Inflammatory macrophage treated with lipopolysaccharide for 1 hour (primary cell): ENCODE measurements at places on chromosomes 3 and 15.

DNA sequence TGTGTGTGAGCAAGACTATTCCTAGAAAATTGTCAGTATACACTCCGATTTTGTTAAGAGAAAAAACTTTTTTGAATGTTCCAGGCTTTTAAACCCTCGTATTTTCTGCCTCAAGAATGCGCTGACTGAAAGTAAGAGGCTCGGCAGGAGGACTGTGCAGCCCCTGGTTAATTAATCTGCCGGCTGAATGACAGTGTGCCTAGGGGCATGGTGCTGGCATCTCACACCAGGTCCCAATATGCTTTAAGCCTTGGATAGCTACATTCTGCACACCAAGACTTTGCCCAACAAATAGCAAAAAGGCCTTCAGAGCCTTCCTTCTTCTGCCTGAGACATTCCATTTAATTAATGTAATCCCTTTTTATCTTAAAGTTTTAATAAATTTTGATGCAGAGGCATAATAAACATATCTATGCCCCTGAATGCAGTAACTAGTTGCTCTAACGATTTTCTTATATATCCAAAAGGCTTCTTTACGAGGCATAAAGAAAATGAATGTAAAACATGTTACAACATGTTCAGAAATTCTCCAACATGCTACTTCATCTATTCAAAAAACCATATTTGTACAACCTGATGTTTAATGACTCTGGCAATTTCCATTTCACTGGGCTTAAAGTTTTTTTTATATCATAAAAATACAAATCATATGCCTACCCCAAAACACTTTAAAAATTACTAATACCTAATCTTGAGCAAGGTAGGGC lies 37.9 kb downstream of the DPH6 start:
- no peak for DNase-seq

DNA sequence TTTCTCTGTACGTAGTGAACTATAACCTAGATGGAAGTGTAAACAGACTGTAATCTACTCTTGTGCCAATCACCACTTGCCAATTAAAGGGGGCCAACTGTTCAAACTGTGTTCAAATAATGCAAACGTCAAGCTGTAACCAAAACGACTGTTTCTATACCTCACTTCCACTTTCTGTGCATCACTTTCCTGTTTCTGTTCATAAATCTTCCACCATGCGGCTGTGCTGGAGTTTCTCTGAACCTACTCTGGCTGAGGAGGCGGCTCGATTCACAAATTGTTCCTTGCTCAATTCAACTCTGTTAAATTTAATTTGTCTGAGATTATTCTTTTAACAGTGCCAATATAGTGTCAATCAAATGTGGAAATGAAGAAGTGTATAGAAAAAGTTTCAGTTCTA lies 206.7 kb upstream of the TBC1D5 start:
- DNase-seq, result peak; percentile 2

DNA sequence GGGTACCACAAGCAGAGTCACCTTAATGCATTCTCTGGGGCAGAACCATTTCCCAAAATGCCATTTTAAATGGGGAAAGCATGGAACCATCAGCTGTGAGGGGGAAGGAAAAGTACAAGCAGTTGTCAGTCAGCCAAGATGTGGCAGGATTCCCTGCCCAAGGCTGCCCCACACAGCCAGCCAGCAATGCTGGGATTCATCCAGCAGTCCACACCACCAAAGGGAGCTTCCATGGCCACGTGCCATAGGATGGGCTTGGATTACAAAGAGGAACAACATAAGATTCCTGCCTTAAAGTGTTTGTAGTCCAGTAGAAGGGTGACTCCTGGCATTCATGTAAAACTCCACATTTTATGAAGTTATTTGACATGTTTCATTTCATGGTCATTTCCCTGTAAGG lies 233.3 kb downstream of the SHOX2 start:
- no peak for DNase-seq

DNA sequence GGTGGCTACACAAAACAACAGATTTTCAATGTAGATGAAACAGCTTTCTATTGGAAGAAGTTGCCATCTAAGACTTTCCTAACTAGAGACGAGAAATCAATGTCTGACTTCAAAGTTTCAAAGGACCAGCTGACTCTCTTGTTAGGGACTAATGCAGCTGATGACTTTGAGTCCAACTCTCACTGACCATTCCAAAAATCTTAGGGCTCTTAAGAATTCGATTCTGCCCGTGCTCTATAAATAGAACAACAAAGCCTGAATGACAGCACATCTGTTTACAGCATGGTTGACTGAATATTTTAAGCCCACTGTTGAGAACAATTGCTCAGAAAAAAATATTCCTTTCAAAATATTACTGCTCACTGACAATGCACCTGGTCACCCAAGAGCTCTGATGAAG lies 202.4 kb upstream of the PRICKLE2 start:
- no peak for DNase-seq

GRCh38 chr3:115092220-115092791 lies 54.8 kb downstream of the ZBTB20 start:
- DNase-seq, result peak; percentile 47

DNA sequence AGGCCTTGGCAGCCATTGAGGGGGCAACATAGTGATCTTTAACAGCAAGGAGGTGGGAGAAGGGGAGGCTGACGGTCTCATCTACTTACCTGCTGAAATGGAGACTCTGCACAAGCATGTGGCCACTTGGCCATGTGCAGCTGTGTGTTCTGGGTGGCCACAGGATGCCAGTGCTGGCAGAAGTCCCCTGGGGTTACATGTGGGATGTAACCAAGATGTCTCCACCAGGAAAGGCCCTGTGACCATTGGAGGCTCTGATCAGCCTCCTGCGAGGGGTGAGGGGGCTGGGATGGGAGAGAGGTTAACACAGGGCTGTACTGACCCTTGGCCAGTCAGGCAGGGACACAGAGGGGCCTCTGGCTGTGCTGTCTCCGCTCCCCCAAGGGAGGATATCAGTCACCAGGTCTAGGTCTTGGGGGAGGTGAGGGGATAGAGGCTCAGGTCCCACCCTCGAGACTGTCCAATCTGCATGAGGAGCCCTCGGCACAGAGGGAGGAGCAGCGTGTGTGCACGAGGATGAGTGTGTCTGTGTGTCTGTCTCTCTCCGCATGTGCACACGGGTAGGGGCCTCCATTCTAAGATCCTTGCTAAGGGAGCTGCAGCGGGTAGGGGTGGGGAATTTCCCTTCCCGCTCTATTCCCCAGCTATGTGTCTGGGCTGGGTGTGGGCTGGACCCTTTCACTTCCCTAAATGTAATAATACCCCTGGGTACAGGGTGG lies 19.5 kb downstream of the PRKCD start:
- peak; percentile 84 for DNase-seq

DNA sequence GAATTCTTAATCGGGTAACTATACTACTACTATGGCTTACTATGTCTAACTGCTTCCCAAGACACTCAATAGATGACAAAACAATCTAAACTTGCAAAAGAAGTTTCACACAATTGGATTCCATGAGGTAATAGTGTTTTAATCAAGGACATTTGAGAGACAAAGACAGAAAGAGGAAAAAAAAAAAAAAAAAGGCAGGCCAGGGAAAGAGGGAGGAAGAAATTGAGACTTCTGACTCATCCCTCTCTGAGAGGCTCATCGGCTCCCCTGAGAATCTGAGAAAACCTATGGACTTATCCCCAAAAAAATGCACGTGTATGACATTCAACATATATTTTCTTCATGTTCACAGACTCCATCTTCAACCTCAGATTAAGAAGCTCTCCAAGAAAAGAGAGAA lies 61.0 kb downstream of the SCAPER start:
- no peak for DNase-seq

GRCh38 chr3:150545419-150546225 lies 674 bp downstream of the SERP1 start:
- DNase-seq, result no peak

DNA sequence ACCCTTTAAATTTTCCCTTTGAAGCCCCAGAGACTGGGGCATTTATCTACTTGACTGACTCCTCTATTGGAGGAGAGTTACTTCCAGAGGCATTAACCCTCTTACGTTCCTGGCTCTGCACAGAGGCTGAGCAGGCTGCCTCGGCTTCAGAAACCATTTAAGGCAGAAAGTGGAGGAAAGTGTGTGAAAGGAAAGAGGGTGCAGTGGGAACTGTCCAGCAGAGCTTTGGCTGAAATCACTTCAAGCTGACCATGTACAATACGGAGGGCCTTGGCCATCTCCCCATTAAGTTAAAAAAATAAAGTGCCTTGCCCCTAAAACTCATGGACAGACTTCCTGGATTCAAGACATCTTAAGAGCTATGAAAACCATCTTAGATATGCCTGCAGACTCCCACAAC lies 238.7 kb downstream of the SV2B start:
- no peak for DNase-seq

- no peak for DNase-seq
Observed at GRCh38 chr3:57646723-57647122, 46.2 kb downstream of the DENND6A start.

- DNase-seq, result no peak
Observed at GRCh38 chr3:118108769-118109168, 925.9 kb downstream of the IGSF11 start.

DNA sequence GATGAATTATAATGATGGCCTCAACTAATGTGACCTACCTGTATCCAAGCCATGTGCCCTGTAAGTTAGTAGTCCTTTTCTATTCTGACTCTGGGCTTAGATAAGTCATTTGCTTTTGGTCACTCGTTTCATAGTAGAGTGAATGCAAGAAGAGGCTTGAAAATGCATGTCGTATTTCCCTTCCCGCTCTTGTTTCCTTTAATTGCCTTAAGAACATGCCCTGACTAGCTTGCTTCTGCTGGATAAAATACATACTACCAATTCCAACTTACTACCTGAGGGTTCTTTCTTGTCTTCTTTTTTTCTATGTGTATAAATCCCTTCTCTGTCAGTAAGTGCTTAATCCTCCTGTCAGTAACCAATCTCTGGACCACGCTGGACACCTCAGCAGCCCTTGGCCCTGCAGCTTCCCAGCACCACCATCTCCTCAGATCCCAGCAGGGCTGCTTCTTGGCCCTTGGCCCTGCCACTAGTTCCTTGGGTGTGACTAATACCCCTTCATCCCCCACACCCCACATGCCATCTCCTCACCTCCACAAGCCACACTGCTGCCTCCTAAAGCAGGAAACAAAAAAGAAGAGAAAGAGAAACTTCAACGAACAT lies 771.7 kb downstream of the IGSF11 start:
- no peak for DNase-seq

DNA sequence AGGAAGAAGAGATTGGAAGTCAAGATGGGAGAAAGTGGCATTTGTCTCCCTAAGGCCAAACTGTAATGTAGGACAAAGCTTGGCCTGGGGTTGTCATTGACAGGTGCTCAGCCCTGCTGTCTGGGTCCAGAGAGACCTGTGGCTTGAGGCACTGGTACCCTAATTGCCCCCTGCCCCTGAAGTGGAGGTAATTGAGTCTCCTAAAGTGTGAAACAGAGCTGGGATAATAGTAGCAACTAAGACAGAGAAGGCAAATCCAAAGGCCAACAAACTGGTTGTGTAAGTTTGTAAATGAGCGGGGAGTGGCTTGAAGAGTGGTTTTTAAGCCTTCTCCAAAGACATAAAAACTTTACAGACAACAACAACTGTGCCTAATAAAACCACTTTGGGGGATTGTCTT lies 264.2 kb upstream of the ROPN1 start:
- DNase-seq, result no peak

DNA sequence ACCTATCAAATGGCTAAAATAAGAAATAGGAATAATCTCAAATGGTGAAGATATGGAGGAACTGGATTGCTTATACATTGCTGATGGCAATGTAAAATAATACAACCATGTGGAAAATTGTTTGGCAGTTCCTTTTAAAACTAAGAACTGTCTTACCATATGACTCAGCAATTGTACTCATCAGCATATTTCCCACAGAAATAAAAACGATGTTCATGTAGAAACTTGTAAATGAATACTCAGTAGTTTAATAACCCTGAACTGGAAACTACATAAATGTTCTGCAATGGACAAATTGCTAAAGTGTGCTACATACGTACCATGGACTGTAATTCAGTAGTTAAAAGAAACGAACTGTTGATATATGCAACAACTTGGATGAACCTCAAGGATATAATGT lies 253.9 kb upstream of the RBMS3 start:
- DNase-seq, result no peak

DNA sequence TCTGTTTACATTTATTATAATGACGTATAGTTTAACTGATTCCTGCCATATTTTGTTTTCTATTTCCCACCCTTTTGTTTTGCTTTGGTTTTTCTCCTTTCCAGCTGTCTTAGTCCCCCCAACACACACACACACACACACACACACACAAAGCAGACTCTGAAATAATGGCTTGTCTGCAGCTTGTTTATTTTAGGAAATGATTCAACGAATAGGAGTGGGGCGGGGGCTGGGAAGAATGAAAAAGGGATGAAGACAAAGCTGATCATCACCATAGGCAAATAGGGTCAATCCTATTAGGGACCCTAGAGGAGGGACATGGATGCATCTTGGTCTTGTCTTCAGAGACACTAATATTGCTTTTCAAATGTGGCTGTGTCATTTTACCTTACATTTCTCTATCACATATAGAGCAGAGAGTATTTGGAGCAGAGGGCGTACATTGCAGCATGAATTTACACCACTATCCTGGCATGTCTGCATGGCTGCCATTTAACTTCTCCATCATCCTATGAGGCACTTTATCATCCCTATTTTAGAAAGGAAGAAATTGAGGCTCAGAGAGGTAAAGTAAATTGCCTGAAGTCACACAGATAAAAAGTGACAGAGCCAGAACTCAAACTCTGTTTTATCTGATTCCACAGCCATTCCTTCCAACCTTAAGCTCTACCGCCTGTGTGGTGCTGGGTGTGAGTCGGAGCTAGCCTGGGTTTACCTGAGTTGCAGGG lies 147.2 kb upstream of the TPM1 start:
- no peak for DNase-seq

GRCh38 chr15:52280326-52281084 lies 15.1 kb downstream of the MYO5C start:
- DNase-seq, result no peak

DNA sequence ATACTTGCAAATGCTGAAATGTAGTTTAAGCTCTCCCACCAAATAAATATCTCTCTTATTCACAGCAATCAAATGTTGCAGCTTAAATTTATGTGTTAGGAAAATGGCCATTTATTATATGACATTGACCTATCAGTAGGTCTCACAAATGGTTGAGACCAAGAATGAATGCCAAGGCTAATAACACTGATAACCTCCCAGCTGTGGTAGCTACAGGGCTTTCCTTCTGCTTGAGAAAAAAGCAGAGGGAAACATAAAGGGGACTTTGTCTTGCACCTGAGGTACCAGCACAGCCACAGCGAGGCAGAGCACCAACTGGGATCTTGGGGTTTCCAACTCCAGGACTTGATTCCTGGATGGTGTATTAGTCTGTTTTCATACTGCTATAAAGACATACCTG lies 73.1 kb upstream of the TTC14 start:
- DNase-seq, result no peak
